ENCODE measurements at places on chromosomes 2 and 18. TPM values are rescaled to one million over a fixed set of nuclear protein-coding genes. Genes with fewer than 3 reads are reported as not detected.

Gene AMER3
- 0.59 TPM for total RNA-seq

Gene IGFBP2
- total RNA-seq, result 366 TPM

Gene TCF4
- total RNA-seq, result 99.4 TPM

Gene ADAM23
- 24.2 TPM for total RNA-seq

Gene IL1RN
- total RNA-seq, result not detected

Gene PSME4
- total RNA-seq, result 77.3 TPM

Gene DES
- total RNA-seq, result 3.0 TPM

Gene OTOS
- total RNA-seq, result not detected

Gene PLEKHM3
- 7.3 TPM for total RNA-seq

Gene AQP12B
- not detected for total RNA-seq

Gene IL37
- total RNA-seq, result 0.55 TPM

Gene ST8SIA5
- total RNA-seq, result 0.75 TPM

Gene GNAL
- 23.8 TPM for total RNA-seq

Gene KCNIP3
- total RNA-seq, result 1.5 TPM

Gene TXNDC2
- total RNA-seq, result 0.28 TPM

Gene COL6A3
- 0.66 TPM for total RNA-seq

Gene DSC3
- total RNA-seq, result 0.61 TPM

Gene EFEMP1
- total RNA-seq, result 3.5 TPM

Gene SLC5A7
- not detected for total RNA-seq

Gene MAPRE3
- total RNA-seq, result 2.0 TPM

Gene SKOR2
- 0.18 TPM for total RNA-seq

Gene RAB6C
- not detected for total RNA-seq

Gene STARD6
- total RNA-seq, result not detected

Gene GREB1
- total RNA-seq, result 15.3 TPM

Gene CRYBA2
- total RNA-seq, result not detected

Gene EIF2AK3
- total RNA-seq, result 19.3 TPM

Gene ASXL3
- total RNA-seq, result 0.35 TPM

Gene TEKT4
- total RNA-seq, result not detected

All from H9 (cell line).